ENCODE measurements at places on chromosomes 11 and 22.

DNA sequence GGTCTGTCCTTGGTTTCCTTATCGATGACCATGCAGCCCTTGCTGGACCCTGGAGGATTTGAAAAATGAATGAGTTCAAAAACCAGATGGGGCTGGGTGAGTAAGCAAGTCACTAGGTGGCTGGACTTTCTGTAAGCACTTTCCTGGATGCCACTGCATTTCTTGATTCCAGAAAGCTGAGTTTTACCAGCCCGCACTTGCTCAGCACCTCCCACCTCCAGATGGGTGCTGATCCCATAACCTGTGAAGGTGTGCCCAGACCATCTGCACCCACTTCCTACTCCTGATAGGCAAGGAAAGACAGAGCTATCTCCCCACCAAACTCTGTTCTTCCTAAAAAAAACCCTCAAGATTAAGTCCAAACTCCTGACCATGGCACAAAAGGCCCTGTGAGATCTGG is 21.1 kb downstream of the ASCC2 start:
- no peak for DNase-seq

GRCh38 chr11:115087791-115088190 is 409.5 kb downstream of the NXPE2 start:
- no peak for DNase-seq

DNA sequence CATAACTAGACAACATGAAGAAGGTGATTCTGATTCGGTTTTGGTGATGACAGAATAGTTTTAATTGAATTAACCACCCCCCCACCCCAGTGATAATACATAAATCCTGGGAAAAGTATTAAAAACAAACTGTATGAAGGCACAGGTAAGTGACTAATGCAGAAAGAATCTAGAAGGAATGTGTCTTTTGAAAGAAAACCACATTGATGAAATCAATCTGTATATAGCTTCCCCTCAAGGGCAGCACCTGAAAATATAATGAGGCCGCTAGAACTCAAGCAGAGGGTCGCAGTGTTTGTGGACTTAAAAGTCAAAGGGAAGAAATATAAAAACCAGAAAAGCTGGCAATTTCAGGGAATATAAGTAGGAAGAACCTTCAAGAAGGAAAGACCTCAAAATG is 580.5 kb upstream of the CHORDC1 start:
- DNase-seq, result no peak

DNA sequence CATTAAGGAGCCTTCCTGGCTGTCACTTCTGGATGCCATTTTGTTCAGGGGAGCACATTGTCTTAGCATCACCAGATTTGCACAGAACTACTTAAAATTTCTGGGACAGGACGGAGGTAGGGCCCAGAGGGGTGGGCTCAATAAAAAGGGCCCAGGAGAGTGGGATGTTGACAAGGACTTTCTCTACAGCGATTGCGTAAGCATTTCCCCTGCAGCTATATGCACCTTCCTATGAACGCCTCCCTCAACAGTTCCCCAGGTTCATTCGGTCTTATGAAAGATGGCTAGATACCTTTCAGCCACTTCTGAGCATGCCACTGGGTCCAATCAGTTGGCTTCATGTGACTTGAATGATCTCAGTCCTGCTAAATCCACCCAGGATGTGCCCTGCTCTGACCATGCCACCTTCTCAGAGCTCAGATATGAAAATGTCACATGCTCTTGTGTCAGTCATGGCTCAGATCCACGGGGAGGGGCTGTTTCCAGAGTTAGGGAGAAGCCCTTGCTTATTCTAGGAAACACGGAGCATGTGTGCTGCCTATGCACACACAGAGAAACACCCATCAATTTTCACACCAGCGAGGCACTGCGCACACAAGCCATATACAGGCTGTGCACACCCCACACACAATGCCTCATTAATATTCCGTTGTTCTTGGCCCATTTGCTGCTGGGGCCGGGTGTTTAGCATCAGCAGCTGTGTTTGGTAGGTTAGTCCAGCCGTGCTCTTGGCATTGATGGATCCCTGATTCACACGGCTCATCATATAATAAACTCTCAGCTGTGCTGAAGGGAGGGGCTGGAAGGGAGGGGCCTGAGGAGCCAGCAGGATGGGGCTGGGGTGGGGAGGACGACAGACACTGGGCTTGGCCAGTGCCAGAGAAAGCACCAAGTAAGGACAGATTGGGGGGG is 52.5 kb upstream of the NNMT start:
- DNase-seq, result no peak

- DNase-seq, result peak; percentile 5
Observed at GRCh38 chr22:28075358-28075981, 156.4 kb upstream of the PITPNB start.

Measured in T1000 (cell line).